Epithelial cell of prostate (primary cell): ENCODE measurements at places on chromosomes 1 and 21.

DNA sequence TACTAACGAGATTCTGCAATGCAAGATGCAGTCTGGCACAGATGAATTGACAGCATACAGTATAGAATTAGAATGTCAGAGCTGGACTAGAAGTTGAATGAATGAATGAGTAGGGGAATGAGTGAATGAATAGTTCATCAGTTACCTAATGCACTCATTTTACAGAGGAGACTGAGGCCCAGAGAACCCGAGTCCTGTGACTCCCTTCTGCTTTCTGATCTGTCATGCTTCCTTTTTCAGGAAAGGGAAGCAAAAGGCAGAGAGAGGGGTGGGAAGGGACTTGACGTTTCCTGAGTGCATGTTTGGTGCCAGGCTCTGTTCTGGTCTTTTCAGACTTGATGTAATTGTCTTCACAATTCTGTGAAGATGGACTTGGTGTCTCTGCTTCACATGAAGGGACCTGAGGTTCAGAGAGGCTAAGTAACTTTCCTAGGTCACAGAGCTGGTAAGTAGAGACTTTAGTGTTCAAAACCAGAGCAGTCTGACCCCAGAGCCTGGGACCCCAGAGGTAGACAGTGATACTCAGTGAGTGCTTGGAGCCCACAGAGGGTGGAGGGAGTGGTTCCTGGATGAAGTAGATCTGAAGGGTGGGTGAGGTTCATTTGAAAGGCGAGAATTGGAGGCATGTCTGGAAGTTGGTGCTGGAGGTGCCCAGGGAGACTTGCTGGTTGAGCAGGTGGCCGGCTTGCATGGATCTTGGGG is 8.0 kb upstream of the MEX3A start:
- no peak for DNase-seq

DNA sequence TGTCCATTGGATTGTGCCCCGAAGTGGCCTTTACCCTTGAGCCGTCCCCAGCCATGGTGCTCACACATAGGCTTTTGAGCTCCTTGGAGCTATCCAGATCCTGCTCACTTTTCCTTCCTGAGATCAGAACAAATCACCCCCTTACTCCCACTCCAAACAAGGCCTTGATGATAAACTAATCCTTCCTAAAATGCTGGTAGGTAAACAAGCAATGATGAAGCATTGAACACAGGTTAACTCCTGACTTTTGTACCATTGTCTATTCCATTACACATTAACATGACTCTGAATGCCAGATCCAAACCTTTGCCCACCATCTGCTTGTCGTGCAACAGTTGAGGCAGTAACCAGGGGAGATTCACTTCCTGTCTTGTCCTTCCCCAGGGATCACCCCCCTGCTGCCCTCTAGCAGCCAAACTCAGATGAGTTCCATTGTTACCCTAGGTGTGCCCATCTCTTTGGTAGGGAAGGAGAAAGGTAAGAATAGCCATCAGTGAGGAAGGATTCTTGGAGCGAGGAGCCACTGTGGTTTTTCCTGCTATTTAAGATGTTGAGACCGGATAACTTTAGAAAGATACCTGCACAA is 79.5 kb upstream of the DNAJC6 start:
- no peak for DNase-seq

DNA sequence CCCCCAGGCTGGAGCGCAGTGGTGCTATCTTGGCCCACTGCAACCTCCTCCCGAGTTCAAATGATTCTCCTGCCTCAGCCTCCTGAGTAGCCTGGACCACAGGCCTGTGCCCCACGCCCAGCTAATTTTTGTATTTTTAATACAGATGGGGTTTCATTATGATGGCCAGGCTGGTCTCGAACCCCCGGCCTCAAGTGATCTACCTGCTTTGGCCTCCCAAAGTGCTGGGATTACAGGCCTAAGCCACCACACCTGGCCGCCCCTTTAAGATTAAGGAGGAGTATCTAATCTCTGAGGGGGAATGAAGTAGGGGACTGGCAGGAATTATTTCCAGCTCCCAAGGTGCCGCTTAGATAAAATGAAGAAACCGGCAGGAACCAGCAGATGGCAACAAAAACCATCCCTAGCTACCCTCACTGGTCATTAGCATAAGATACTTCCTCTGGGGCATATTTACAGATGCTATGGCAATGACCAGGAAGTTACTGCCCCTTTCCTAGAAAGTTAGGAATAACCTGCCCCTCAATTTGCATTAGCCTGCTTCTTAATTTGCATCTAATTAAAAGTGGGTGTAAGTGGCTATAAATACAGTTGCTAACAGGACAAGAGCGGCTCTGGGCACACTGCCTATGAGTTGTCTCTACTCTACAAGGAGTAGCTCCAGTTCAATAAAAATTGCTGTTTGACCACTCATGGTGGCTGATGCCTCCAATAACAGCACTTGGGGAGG is 7.1 kb upstream of the NSUN4 start:
- no peak for DNase-seq

GRCh38 chr1:18731148-18731547 is 100.5 kb downstream of the PAX7 start:
- no peak for DNase-seq
